Renal pelvis (tissue), 12 donors: ENCODE measurements at places on chromosomes 13 and 19. TPM values are rescaled to one million over a fixed set of nuclear protein-coding genes. Genes with fewer than 3 reads are reported as not detected.
A peak's percentile ranks its signal among the peaks of the same experiment; 100 is the strongest.

DNA sequence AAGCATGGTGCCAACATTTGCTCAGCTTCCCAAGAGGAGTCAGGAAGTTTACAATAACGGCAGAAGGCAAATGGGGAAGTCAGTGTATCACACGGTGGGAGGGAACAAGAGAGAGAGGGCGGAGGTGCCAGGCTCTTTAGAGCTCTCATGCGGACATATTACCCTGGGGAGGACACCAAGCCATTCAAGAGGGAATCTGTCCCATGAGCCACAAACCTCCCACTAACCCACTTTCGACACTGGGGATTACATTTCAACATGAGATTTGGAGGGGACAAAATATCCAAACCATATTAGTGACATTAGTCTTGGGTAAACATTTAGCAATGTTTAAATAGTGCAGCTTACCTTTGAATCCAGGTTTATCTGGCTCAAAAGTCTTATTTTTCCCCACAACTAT, 69.9 kb downstream of the SLAIN1 start:
- DNase-seq = no peak

DNA sequence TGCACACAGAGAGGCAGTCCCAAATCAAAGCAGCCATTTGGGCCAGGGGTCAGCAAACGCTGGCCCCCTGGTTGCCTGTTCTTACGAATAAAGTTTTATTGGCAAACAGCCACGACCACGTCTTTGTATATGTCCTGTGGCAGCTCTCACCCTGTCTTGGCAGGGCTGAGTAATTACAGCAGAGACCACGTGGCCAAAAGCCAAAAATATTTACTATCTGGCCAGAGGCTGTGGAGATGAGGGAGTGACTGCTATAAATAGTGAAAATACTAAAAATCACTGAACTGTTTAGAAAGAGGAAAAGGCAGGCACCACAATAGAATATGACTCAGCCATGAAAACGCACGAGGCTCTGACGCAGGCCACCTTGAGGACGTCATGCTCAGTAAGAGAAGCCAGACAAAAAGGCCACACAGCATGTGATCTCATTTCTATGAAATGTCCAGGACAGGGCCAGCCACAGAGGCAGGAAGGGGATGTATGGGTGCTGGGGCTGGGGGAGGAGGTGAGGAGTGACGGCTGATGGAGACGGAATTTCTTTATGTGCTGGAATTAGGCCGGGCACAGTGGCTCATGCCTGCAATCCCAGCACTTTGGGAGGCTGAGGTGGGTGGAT, 29.4 kb downstream of the SMIM24 start:
- peak; percentile 64 for DNase-seq

- no peak for DNase-seq
These were observed 622 bp downstream of the DNM2 start for GRCh38 chr19:10718205-10719196.

- DNase-seq = no peak
These were observed 31.8 kb upstream of the CBY2 start for GRCh38 chr13:45670189-45670885.

The GIPR gene
- polyA plus RNA-seq = 0.52 TPM

The IL17D gene
- polyA plus RNA-seq = 8.5 TPM

- DNase-seq = peak; percentile 31
These were observed 356.5 kb downstream of the NALCN start for GRCh38 chr13:101059793-101060192.

GRCh38 chr13:110640591-110641029, 25.3 kb downstream of the NAXD start:
- DNase-seq = no peak

GRCh38 chr13:94825507-94825906, 113.2 kb upstream of the SOX21 start:
- peak; percentile 52 for DNase-seq
